ENCODE measurements at places on chromosomes 11 and 22.

- DNase-seq, result no peak
Measured at GRCh38 chr11:76321820-76322524, 59.0 kb downstream of the THAP12 start.

GRCh38 chr22:35556666-35557065 lies 16.0 kb downstream of the RASD2 start:
- DNase-seq, result no peak

DNA sequence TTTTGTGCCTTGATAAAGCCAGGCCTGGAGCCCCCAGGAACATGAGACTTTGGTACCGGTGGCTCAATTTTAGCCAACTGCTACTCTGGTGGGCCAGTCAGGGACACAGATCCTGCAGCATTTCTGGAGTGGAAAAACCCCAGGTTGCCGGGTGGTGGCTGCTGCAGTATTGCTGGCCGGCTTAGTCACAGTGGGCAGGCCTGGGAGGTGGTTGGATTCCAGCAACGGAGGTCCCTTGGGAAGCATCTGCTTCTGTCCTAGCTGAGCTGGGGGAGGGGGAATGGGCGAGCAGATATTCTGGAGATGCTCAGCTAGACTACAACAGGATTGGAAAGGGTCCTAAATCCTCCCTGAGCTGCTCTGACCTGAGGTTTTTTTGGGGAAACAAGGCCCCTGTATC lies 31.6 kb upstream of the ACCSL start:
- no peak for DNase-seq

DNA sequence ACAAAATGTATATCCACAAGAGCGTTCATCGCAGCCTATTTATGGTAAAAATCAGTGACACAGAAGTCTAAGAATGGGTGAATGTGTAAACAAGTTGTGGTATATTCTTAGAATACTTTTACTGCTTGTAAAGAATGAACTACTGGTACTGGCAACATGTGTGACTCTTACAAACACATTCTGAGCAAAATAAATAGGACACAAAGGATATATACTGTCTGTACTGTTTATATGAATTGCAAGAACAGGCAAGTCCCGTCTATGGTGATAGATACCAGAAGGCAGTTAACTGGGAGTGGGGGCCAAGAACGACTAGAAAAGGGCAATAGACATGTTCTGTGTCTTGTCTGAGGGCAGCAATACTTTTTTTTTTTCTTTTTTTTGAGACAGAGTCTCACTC lies 112.6 kb downstream of the TBC1D22A start:
- no peak for DNase-seq

DNA sequence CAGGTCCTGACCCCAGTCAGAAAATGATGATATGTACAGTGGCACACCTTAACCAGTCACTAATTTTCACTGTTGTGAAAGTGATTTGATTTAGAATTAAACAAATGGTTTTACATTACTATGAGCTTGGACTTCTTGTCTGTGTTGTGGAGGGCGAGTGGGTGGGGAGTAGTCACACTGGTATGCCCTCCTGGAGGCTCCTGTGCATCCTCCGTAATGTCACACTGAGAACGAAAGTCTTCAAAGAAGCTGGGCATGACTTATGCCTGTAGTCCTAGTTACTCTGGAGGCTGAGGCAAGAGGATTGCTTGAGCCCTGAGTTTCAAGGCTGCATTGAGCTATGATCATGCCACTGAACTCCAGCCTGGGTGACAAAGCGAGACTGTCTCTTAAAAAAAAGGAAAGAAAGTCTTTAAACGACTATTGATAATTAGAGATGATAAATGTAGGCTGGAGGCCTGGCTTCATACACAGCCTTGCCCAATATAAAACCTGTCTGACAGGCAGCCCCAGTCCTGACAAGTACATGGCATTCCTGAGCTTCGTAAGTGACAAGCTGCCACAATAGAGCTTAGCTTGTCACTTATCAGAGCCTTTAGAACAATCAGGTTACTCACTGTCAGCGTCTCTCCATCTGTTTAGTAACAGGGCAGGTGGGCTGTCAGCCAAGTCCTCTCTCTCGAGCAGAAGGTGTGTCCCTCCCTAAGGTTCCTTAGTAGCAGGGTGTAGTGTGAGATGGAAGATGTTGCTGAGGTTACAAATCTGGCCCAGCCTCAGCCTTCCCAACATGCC lies 5.0 kb upstream of the LIMK2 start:
- no peak for DNase-seq

DNA sequence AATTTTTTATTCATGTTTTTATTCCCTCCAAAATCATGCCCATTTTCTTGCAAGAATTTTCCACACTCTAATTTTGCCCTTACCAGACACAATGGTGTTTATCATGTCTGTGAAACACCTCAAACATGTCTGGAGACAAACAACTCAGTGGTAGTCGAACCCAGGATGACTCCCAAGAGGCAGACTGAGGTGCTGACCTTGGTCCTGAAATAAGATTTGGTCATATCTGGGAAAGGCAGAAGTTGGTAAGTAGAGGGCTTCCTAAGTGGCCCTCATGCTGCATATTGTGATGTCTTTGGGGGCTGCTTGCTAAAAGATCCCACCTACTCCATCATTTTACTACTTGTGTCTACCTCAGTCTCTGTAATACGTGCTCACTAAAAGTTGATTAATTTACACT lies 369.4 kb upstream of the ISX start:
- no peak for DNase-seq

DNA sequence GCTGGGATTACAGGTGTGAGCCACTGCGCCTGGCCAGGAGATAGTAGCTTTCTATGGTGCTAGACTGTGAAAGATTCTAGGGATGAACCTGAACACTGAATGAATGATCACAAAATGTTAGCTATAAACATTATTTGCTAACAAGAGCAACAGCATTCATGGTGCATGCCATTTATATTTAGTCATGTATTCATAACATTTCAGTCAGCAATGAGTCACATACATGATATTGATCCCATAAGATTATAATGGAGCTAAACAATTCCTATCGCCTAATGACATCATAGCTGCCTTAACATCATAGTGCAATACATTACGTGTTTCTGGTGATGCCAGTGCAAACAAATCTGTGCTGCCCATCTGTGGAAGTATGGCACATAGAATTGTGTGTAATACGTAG lies 164.1 kb downstream of the ARHGAP42 start:
- DNase-seq, result no peak

DNA sequence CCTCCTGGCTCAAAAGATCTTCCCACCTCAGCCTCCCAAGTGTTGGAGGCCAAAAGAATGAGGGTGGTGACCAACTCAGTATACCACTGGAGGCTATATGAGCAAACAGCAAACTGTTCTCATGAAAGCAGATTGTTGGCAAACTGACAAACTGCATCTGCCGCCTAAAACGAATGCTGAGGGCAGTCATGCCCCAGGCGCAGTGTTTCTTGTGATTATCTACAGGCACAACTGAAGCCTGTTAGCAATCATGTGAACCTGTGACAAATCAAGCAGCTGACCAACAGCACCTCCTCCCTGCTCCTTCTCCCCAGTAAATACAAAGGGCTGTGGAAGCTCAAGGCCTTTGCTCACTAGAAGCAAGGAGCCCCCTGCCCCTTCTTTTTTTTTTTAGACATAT lies 47.8 kb downstream of the BTBD10 start:
- no peak for DNase-seq

GRCh38 chr11:113591117-113591516 lies 115.0 kb downstream of the TMPRSS5 start:
- no peak for DNase-seq

DNA sequence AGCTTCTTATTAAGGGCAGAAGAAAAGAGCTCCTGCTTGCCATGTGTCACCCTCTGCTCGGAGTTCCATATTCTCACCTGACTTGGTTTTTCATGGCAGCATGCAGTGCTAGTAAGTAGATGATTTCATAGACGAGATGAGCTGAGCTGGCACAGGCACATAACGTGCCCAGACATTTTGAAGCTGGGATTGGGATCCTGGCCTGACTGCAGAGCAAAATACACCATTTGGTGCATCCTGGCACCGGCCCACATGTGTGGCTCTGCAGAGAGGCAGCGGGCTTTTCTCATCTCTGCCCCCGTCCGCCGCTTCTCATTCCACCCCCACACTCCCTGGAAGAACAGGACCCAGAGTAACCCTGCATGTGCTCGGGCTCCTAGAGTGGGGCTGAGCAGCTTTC lies 24.8 kb downstream of the FAM118A start:
- DNase-seq, result no peak

GRCh38 chr11:123547180-123547579 lies 107.2 kb downstream of the SCN3B start:
- DNase-seq, result no peak

DNA sequence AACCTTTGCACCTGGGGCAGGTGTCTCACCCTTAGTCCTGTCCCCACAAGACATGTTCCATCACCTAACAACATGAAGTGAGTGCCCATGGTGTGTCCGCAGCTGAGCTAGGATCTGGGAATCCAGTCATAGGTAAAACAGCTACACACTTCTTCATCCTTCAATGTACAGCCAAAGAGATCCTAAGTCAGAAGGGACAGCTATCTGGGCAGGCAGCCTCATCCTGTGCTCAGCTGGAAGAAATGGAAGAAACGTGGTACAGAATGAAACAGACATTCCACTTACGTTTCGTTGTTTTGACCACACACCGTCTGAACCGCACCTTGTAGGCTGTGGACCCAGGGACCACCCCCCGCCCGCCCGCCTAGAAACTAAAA lies 30.8 kb downstream of the PDGFB start:
- DNase-seq, result no peak

- DNase-seq, result peak; percentile 73
Measured at GRCh38 chr11:7527029-7527428, 13.2 kb downstream of the PPFIBP2 start.

DNA sequence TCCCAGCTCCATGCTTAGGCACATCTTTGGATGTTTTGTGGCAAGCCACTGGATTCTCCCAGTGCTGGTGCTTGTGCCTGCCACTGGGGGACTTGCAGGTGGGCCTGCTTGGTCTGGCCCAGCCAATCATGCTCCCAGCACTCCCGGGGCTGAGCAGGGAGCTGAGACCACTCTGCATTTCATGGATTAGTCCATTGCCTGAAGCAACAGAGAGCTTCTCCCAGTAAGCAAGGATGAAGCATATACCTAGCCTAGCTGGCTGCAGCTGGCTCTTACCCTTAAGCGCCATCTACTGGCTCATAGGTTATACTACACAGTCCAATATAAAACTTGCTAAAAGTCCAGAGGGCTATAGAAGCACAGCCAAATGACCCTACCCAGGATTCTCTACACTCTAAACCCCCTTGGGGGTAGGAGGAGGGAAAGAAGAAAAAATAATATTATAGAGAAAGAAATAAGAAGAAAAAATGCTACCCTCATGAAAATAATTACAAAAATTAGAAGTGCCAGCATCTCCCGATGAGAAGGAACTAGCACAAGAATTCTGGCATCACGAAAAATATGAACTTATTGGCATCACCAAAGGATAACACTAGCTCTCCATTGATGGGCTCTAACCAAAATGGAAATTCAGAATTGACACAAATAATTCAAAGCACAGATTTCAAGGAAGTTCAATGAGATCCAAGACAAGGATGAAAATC lies 275.3 kb downstream of the C11orf87 start:
- DNase-seq, result no peak

DNA sequence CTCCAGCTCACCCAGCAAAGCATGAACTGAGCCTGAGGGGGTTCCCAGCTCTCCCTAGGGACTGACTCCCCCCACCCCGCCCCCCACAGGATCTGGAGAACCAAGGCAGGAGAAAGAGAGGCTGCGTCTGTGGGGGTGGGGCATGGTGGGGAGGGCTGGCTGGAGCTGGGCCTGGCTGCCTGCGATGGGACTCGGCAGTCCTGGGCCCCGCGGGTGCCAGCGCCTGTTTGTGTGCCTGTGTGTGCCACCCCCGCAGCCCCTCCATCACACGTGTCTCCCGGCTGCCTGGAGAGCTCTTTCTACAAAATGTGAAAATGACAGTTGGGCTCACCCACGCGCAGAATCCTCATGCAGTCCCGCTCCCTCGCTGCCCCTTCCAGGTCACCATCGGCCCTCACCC lies 46.8 kb downstream of the CACNA1I start:
- no peak for DNase-seq

- no peak for DNase-seq
Measured at GRCh38 chr22:19917389-19918138, 24.0 kb upstream of the COMT start.

- DNase-seq, result no peak
Measured at GRCh38 chr22:21842946-21843345, 24.5 kb downstream of the MAPK1 start.

- no peak for DNase-seq
Measured at GRCh38 chr22:29695129-29695926, 24.5 kb upstream of the CABP7 start.

- no peak for DNase-seq
Measured at GRCh38 chr11:133922078-133922870, 34.5 kb downstream of the IGSF9B start.

GRCh38 chr11:15970506-15971214 lies 385.7 kb downstream of the SOX6 start:
- DNase-seq, result no peak

- no peak for DNase-seq
Measured at GRCh38 chr22:31773416-31773815, 19.6 kb downstream of the DEPDC5 start.

DNA sequence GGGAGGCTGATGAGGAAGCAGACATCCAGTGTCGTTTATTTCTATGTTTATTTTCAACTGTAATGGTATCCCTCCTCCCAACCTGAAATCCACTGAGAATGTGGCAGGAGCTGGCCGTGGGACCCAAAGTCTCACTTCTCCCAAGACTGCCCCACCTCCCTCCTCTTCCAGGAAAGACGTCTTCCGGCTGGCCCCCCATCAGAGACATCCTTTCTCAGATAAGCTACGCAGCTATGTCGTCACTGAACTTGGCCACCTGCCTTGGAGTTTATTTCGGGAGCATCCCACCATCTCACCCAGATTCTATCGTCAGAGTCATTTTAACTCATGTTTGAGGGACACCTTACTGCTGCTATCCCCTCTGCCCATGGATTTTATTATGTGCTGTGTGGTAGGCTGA lies 13.9 kb downstream of the TMEM184B start:
- no peak for DNase-seq

DNA sequence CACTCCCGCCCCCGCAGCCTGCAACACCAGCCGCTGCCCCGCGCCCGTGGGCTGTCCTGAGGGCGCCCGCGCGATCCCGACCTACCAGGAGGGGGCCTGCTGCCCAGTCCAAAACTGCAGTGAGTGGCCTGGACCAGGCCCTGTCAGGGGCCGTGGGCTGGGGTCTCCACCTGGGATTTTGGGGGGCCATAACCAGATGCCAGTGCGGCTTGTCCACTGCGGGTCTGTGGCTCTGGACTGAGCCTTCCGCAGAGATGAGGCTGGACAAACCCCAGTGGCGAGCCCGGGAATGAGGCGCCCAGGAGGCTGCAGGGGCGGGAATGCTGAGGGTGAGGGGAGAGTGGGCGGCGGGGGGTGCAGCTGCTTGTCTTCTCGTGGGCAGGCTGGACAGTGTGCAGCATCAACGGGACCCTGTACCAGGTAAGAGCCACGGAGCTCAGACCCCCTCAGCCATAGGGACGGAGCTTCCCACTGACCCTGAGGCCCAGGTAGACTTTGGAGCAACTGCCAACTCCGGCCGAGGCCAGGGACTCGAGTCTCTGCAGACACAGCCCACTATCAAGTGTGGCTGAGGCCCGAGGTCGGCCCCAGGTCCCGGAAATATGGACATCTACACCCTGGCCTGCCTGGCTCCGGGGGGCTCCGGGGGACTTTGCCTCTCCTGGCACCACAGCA lies 24.8 kb upstream of the MUC5B start:
- DNase-seq, result no peak
